ENCODE measurements at places on chromosomes 16 and 17.
A peak's percentile ranks its signal among the peaks of the same experiment; 100 is the strongest.

GRCh38 chr17:41939693-41940090, 9.3 kb downstream of the ODAD4 start:
- no peak for DNase-seq

DNA sequence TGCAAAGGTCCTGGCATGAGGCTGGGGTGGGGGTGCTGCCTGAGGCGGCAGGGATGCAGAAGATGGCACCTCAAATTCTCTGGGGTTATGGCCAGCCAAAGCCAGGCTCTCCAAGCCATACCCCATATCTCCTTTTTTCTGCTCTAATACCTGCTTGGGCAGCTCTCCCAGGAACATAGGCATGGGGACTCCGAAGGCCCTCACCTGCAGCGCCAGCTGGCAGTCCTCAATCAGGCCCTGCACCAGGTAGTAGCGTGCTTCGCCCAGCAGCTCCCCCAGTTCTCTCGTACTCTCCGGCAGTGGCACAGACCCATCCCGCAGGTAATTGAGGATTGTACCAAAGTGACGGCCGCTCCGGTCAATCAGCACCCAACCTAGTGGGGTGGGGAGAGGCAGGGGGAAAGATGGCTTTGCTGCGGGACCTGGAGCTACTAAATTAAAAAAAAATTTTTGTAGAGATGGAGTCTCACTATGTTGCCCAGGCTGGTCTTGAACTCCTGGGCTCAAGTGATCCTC, 3.0 kb downstream of the KCTD13 start:
- no peak for DNase-seq

- no peak for DNase-seq
Observed at GRCh38 chr17:57536289-57536688, 208.8 kb downstream of the CCDC182 start.

DNA sequence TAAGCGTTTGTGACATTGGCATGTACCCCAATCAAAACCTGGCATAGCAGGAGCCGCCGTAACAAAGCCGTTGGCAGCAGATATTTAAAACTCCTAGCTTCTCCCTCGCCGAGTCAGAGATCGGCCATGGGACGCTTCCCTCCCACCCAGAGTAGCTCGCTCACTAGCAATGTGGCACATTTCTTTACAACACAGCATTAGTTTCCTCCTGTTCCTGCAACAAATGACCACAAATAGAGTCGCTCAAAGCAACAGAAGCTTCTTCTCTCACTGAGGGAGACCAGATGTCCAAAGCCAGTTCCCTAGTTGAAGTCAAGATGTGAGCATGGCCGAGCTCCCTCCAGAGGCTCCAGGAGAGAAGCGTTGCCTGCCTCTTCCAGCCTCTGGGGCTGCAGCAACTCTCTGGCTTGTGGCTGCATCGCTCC, 106.7 kb downstream of the RBFOX3 start:
- DNase-seq: no peak

DNA sequence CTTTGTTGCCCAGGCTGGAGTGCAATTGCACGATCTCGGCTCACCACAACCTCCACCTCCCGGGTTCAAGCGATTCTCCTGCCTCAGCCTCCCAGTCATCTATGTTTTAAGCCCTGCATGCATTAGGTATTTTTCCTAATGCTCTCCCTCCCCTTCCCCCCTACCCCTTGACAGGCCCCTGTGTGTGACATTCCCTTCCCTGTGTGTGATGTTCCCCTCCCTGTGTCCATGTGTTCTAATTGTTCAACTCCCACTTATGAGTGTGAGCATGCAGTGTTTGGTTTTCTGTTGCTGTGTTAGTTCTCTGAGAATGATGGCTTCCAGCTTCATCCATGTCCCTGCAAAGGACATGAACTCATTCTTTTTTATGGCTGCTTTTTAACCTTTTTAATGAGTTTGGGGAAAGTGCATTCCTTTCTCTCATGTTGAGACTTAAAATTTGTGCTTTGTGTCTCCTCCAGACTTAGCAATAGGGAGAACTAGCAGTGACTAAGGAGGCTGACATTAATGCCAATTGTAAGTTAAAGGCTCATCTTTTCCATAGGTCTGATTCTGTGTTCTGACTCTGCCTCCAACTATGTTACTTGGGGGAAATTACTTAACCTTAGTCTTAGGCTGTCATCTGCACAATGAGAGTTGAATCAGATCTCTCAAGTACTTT, 17.7 kb upstream of the PHAF1 start:
- no peak for DNase-seq

DNA sequence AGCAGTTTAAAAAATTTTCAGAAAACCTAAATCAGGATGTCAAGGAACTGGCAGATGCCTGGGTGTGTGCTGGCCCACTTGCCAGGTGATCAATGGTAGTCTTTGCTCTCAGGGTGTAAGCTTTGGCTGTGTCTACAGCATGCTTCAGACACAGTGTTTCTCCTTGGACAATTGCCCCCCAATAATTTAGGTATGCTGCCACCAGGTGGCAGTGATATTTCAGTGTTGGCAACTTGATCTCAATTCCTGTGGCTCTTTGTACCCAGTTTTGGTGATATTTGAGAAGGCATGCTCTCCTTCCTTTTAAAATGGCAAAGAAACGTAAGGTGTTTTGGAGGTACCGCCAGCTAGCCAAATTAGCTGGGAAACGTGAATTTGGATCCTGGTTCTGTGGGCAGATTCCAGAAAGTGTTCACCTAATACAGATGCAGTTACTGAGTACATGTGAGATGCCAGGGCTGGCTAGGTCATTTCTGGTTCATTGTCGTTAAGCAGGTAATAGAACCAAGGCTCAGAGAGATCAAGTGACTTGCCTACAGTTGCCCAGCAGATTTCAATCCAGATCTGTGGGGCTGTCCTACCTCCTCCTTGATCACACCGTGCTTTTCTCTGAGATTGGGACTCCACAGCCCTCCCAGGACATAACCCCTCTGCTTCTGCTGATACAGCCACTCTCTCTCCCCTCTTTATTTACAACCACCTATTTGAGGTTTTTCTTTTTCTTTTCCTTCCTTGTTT, 155.6 kb upstream of the PLCG2 start:
- peak; percentile 43 for DNase-seq

DNA sequence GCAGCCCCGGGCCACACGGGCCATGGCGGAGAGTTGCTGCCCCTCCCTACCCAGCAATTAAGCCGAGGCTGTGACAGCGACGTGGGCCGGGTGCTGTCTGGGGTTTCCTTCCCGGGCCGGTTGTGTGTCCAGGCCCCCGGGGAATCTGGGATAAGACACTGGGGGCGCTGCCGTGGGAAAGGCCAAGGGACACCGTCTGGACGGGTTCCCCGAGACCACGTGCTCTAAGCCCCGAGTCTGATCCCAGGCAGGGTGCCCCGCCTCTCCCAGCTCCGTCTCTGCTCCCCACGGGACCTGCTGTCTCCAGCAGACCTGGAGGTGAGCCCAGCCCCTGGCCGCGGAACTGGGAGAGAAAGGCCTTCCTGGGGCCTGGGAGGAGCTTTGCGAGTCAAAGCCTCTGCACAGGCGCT, 92.2 kb downstream of the IRX3 start:
- no peak for DNase-seq

DNA sequence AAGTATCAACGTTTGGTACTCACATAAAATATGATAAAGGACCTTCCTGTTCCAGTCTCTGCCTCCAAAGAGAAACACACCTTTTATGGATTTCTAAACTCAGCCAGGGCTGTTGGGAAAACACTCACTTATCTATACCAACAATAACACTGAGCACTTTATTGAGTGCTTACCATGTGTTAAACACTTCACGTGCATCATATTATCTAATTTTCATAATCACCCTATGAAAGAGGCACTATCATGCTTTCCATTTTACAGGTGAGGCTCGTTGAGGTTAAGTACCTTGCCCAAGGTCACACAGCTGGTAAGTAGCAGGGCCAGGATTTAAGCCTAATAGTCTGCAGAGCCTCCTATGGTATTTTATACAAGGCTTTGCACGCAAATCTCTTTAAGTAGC, 251.5 kb upstream of the SOX9 start:
- DNase-seq: no peak

GRCh38 chr17:73118951-73119391, 26.5 kb upstream of the SLC39A11 start:
- DNase-seq: no peak

- DNase-seq: no peak
Observed at GRCh38 chr17:151886-152859, 14.8 kb downstream of the SCGB1C2 start.

GRCh38 chr17:63830904-63831491, 3.5 kb upstream of the FTSJ3 start:
- DNase-seq: no peak

- no peak for DNase-seq
Observed at GRCh38 chr16:3013491-3013951, 798 bp downstream of the CLDN9 start.

DNA sequence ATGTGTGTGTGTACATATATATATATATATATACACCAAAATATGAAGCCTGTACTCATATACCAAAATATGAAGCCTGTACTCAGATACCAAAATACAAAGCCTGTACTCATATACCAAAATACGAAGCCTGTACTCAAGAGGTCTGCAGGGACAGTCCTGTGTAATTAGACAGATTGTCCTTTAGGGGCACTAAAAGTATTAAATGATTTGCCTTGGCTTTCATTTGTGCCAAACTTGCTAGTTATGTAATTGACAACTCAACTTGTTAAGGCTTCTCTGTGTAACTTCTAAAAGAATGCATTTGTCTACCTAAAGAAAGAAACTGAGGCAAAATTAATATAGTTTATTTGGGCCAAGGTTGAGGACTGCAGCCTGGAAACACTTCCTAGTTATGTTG, 30.8 kb upstream of the DHX40 start:
- no peak for DNase-seq

DNA sequence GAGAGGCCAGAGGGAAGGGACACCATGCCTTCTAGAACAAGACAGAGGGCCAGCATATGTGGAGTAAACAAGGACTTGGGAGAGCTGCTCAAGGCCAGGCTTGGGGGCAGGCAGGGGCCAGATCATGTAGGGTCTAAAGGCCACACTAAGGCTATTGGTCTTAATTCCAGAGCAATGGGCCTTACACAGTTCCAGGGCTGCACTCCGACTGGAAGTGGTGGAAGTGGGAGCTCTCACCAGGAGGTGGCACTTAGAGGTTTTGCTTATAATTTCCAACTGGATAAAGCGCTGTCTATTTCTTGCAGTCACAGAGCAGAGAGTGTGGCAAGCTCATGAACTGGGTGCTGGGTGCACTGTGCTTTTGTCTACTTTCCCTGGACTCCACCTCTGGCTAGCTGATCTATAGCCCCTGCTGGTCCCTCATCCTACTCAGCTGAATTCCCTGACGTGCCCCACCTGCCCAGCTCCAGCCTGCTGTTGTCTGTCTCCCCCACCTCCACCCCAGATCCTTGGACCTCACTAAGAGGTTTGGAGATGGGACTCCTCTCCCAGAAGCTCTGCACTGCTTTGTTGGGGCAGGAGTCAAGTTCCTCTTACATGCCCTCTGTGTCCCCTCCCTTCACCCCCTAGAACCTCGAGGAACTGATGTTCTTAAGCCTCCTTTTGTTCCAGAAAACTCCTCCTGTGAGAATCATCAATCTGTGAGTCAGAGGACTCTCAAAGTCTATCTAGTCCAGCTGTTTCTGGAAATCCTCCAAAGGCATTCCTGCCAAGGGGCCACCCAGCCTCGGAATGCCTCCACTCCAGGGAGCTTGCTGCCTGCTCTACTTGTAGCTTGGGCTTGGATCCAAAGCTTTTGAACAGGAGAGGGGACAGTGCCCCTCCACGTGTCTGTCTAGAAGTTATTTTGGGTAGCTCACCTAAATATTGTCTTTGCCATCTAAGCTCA, 48.1 kb upstream of the KSR1 start:
- no peak for DNase-seq

DNA sequence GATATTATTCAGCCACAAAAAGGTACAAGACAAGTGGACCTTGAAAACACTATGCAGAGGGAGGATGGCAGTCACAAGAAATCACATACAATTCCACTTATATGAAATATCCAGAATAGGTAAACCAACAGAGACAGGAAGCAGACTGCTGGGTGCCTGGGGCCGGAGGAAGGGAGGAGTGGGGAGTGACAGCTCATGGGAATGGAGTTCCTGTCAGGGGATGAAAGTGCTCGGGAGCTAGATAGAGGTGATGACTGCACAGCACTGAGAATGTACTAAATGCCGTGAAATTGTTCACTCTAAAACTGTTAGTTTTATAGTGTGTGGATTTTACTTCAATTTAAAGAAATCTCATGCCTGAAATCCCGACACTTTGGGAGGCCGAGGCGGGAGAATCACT, 74.2 kb upstream of the MED9 start:
- DNase-seq: no peak

- DNase-seq: no peak
Observed at GRCh38 chr17:72566671-72567484, 446.1 kb downstream of the SOX9 start.

DNA sequence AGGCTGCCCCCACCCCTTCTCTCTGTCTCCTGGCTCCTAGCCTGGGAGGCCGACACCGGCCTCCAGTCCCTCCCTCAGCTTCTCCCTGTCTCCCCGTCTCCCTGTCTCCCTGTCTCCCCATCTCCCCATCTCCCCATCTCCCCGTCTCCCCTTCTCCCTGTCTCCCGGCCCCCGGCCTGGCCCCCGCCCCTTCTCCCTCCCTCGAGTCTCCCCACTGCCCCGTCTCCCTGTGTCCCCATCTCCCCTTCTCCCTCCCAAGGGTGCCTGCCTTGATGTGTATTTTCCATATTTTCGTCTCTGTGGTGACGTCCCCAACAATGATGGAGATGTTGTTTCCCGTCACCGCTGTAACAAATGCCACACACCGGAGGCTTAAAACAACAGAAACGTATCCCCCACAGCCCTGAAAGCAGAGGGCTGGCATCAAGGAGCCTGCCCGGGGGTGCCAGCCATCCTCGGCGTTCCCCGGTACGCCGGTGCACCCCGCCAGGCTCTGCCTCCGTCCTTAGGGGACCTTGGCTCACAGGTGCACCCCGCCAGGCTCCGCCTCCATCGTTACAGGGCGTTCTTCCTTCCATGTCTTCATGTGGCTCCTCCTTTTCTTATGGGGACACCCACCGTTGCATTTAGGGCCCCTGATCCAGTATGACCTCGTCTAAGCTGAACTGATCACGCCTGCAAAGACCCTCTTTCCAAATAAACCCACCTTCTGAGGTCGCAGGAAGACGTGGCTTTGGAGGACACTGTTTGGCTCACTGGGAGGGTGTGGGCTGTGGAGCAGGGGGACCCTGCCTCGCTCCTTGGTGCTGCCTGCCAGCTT, 151.6 kb downstream of the NPIPB11 start:
- no peak for DNase-seq

- DNase-seq: no peak
Observed at GRCh38 chr17:40366076-40366860, 1.7 kb upstream of the GJD3 start.

GRCh38 chr17:19510903-19511302, 22.8 kb upstream of the SLC47A1 start:
- no peak for DNase-seq

Measured in stimulated activated CD8-positive, alpha-beta memory T cell treated with anti-CD3 and anti-CD28 coated beads, Interleukin-7, amount 100 ng/mL, for 4 hours (primary cell).